Pulmonary artery endothelial cell (primary cell): ENCODE measurements at places on chromosomes 7 and 10. TPM values are rescaled to one million over a fixed set of nuclear protein-coding genes. Genes with fewer than 3 reads are reported as not detected.

Gene ZNF804B
- total RNA-seq, result not detected in 2 replicates

Gene TMEM26
- total RNA-seq, result 0.14 and 0.26 TPM in 2 replicates

Gene TECTB
- total RNA-seq, result not detected in 2 replicates

Gene TAS2R3
- total RNA-seq, result 0.46 and 1.3 TPM in 2 replicates

Gene SLC13A1
- not detected in 2 replicates for total RNA-seq

Gene ANKRD30A
- not detected in 2 replicates for total RNA-seq

Gene PRF1
- total RNA-seq, result not detected in 2 replicates

Gene SLC13A4
- total RNA-seq, result not detected in 2 replicates

Gene ANK3
- total RNA-seq, result 8.9 and 12.4 TPM in 2 replicates

Gene PNLIPRP2
- total RNA-seq, result not detected in 2 replicates
